Left ventricle myocardium superior (tissue), 1 donor: ENCODE measurements at places on chromosomes 3 and 15. TPM values are rescaled to one million over a fixed set of nuclear protein-coding genes. Genes with fewer than 3 reads are reported as not detected.
A peak's percentile ranks its signal among the peaks of the same experiment; 100 is the strongest.

DNA sequence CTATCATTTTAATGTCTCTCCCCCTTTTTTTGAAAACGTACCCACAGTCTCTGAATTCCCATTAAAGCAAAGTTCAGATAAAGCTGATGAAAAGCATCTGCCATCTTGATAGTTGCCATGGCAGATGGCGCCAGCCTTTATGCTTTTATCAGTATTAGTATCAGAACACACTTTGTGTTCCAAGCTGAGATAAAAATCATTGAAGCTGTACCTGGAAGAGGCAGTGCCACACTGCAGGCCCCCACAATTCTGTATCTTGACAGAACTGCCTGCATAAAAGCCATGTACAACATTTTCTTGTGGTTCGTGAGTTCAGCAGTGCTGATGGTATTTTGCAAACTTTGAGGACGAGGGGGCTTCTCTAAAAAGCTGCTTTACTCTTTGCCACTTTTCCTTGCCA, 311.7 kb downstream of the SATB1 start:
- DNase-seq, result no peak

DNA sequence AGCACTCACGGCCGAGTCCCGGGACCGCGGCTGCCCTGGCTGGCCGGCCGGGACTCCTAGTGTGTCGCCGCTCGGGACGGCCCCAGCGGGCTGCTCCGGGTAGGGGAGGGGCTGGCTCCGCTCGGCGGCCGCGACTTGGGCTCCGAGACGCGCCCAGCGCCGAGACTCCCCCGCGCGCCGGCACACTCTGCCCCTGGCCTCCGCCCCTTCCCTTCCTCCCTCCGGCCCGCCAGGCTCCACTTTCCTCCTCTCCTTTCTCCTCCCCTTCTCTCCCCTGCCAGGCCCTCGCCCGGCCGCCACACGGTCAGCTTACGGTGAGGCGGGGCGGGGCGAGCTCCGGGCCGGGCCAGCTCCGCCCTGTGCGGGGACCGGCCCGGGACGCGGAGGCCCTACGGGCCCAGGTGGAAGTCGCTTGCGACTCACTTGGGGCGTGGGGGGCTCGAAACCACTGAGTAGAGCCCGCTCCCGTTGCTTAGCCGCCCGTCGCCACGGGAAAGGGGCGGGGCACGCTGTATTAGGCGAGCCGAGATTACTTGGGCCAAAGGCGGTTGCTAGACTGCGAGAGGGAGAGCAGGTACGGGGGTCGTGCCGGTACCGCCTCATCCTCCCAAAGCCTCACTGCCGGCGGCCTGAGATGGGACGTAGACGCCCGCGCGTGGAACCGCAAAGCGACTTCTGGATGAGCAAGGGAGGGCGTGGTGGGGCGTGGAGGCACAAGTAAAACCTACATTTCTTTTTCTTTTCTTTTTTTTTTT, at the start of gene ITGB5:
Gene ITGB5 (minus strand): TSS at position 189 of the 755 bp plus-strand sequence. CDS start 365 bp downstream, outside the sequence.
- peak; percentile 90 for DNase-seq

GRCh38 chr3:2420919-2421318, 322.3 kb downstream of the CNTN4 start:
- no peak for DNase-seq

- DNase-seq, result no peak
These were observed 27.6 kb downstream of the FGD5 start for GRCh38 chr3:14846226-14846880.

Gene RARRES1
- 14.6 TPM for total RNA-seq
